ENCODE measurements at places on chromosomes 2 and 18. TPM values are rescaled to one million over a fixed set of nuclear protein-coding genes. Genes with fewer than 3 reads are reported as not detected.
A peak's percentile ranks its signal among the peaks of the same experiment; 100 is the strongest.

DNA sequence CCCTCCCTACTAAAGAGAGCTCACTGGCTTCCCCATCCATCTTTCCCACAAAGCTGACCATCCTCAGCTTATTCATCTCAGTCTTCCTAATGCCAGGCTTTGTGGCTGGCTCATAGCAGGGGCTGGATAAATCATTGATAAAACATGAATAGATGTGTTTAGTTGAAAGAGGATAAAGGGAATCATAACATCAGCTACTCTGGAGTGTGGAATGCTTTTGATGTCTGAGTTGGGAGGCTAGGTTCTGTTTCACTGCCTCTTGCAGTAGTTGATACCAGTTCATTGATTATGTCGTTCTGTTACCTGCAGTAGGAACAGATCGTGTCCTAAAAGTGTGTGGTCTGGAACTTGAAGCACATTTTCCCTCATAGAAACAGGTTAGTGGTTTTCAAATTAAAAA lies 66.3 kb upstream of the HK2 start:
- no peak for DNase-seq

Gene PROM2
- 0.83 TPM for total RNA-seq

DNA sequence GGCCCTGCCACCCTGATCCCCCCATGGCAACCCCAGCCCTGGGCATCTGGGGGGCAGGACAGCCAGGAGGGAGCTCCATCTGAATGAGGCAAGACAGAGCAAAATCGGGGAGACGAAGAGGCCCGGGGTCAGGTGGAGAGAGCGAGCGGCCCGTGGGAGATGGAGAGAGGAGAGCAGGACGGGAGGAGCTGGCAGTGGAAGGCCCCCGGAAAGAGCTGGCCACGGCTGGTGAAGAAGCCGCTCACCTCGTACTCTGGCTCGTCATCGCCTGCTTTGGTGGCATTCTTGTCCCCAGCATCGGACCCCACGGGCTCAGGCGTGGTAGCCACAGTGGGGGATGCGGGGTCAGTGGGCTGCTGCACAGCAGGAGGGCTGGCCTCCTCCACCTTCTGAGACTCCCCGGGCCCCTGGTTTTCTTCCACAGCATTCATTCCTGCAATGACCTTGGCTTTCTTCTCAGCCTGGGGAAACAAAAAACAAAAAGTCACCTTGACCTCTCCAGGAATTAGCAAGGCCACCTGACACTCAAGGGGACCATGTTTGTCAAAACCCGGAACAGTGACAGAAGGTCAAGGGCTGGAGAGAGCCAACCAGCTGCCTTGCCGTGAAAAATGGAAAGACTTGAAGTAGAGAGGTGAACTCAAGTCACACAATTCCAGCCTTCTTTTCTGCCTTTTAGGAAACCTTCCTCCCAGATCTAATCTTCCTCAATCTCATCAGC lies 79.6 kb upstream of the POMC start:
- no peak for DNase-seq

GRCh38 chr2:163252199-163252598 lies 413.6 kb upstream of the KCNH7 start:
- no peak for DNase-seq

DNA sequence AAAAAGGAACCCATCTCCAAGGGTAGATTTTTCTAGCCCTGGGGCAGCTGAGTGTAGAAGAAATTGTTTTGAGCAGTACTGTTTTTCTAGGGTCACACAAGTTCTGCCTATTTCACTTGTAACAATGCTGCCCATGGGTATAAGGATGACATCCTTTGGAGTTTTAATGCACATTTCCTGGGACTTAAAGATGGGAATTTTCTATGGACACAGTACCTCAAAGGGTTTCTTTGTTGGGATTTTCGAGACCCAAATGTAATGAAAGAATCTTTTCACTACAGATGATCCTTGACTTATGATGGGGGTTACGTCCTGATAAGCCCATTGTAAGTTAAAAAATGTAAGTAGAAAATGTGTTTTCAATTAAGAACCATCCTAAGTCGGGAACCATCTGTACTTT lies 31.8 kb downstream of the CDC42EP3 start:
- no peak for DNase-seq

DNA sequence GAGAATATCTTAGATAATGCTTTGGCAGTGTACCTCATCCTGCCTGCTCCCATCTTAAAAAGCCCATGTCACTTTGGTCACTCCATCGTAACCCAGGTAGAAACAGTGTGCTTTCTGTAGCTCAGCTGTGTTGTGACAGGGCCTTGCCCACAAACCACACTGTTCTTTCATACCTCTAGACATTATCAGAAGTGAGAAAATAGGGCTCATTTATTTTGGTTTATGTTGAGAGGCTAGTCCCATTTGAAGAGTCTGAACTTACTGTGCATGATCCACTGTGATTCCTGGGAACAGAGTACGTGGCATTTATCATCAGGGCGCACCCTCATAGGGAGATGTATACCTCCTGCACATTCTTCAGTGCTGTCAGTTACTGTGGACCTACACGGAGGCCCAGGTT lies 69.7 kb downstream of the FEZ2 start:
- no peak for DNase-seq

Gene CFAP53
- total RNA-seq, result 0.27 TPM

DNA sequence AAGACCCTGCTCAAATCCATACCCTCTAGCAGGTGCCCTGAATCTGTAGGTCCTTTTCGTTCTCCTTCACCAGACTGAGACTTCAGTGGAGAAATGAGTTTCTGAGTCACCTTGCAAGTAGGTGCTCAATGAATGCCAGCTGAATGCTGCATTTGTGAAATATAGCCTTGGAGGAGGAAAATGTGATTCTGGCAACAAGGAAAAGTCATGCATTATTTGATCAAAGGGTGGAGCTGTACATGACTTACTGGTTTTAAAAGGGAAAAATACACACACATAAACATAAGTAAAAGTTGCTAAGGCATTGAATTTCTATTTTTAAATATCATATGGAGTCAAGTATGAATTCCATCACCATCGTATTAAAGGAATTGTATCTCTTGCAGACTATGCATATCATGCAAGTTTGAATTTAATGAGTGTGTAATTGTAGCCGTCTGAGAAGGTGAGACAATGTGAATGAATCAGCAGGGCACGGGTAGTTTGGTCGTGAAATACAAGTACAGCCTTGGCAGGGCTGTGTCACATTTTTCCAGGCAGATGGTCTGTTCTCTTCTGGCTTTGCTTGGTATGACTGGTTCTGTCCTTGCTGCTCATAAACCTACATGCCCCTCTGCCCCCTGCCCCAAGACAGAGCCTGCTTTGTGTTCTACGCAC lies 160.8 kb downstream of the COL6A3 start:
- no peak for DNase-seq

GRCh38 chr2:186099826-186100225 lies 361.2 kb downstream of the FSIP2 start:
- peak; percentile 13 for DNase-seq

GRCh38 chr2:156486614-156487013 lies 50.4 kb downstream of the GPD2 start:
- no peak for DNase-seq

DNA sequence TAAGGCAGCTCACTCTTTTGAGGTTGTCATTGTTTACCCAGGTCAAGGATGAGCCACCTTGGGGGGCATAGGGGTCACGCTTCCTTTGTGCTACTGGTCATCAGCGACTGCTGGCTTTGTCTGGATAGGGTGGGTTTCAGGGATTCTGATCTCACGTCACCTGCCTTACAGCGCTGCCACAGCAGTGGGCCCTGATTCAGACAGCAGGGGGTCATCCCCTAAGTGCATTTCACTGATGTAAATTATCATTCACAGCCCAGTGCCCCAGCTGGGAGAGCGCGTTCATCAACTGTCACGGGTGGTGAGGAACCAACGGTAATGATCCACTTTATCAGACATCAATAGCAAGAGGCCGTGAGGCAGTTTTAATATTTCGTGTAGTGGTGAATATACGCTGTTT lies 291.2 kb downstream of the NEDD4L start:
- no peak for DNase-seq

DNA sequence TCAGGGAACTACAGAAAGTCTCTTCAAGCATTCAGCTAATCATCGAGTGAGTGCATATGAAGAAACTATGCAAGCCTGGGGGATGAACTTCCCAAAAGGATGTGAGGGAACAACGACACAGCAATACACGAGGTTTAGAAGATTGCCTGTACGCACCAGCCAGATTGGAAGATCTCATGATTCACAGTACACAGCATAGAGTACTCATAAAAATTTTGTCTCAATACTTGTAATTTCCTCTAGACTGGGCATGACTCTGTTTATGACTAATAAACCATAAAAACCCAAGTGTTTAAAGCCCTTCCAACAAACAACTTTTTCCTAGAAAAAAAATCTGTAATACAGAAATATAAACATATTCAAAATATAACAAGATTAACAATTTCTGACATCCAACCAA lies 279.7 kb downstream of the KCNJ3 start:
- DNase-seq, result no peak

DNA sequence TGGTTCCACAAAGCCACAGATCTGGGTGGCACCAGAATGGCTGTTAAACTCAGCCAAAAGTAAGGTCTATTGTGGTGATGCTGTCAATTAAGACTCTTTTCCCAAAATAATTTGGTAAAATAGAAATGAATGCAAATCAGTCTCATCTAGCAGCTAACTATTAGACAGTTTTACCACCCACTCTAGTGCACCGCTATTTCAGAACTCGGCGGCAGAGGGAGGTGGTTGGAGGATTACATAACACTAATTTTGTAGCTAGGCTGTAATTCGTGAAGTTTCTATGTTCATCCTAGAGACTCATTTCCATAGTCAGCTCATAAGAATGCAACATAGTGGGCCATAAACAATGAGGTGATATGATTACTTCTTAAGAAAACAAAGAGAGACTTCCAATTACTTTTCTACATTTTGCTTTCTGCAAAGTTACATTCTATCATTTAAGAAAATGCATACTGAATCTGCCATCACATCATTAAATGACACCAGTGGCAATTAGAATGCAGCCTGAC lies 413.8 kb downstream of the FBXO15 start:
- no peak for DNase-seq

Gene SERPINB10
- total RNA-seq, result not detected

GRCh38 chr18:60826346-60826745 lies 453.8 kb upstream of the MC4R start:
- no peak for DNase-seq

GRCh38 chr18:50819027-50819727 lies 639 bp downstream of the MRO start:
- DNase-seq, result peak; percentile 12

Gene NEB
- total RNA-seq, result 1,145 TPM

- DNase-seq, result no peak
Measured at GRCh38 chr2:5539282-5540165, 152.7 kb upstream of the SOX11 start.

- DNase-seq, result no peak
Measured at GRCh38 chr18:55407774-55408535, 180.0 kb downstream of the TCF4 start.

GRCh38 chr2:219912491-219912921 lies 285.1 kb downstream of the SLC4A3 start:
- no peak for DNase-seq
